ENCODE measurements at places on chromosomes 6 and 20.

DNA sequence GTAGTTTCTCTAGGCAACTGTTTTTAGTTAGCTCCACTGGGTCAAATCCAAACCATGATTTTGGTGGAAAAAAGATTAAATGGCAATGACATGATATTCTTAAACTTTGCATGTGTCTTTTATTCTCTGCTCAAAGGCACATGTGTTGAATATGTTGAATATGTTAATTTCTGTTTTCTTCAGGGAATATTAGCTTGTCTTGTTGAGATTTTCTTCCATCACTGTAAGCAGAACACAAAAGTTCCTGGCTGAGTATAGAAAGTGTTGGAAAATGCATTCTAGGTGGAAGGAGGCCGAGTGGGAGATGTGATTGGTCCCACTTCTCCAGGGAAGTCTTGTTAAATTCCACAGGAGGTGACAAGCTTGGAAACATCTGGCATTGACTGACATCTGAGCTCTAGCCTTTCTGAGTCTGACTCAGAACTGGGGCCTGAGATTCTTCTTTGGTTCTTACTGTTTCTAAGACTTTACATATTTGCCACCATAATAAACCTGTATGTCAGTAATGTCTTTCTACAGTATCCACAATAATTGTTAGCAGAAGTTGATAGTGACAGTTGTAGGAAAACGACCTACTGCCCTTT, 81.1 kb downstream of the LAMA4 start:
- no peak for DNase-seq

DNA sequence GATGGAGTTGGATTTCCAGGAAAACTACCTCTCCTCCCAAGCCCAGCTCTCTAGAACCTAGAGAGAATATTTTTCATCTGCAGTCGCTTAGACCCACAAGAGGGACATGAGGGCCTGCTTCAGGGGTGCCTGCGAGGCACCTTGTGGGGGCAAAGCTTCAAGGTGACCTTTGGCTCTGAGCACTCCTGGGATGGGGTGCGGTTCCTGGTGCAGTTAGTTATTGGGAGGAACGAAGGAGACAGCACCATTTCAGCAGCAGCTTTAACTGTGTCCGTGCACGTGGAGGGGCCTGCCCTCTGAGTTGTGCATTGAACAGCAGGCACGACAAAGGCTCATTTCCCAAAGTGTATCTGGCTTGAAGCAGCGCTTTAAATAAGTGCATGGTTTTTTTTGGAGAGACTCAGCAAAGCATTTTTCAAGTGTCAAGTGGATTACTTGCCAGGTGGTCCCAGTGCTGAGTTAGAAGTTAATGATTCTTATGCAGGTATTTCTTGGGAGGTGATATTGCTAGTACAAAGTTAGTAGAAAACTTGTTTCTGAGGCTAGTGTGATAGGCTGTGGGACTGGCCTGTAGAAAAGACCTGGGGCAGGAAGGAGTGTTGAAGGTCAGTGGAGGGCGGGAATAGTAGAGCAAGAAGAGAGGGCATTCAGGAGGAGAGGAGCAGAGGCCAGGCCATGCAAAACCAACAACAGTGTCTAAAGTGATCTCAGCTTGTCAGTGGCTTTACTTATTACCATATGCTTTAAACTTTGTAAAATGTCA, 3.8 kb downstream of the IGF2R start:
- no peak for DNase-seq

DNA sequence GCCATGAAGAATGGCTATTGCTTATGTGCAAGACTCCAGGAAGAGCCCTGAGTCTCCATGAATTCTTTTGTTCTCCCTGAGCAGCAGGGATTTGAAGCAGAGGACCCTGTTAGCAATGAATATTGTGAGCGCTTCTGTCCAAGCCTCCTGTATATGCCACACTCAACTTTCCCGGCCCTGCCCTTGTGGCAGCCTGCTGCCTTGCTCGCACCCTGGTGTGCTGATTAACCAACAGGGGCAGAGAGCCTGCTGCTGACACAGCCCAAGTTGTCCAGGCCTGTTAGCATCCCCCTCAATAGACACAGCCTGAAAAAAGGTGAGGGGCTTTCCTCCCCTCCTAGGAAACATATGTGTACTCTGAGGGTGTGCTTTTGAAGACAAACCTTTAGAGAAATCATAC, 131.4 kb downstream of the BMP2 start:
- no peak for DNase-seq

- DNase-seq: no peak
Measured at GRCh38 chr20:20362774-20363433, 5.0 kb upstream of the INSM1 start.

GRCh38 chr6:15255909-15256395, 10.1 kb downstream of the JARID2 start:
- DNase-seq: no peak

- no peak for DNase-seq
Measured at GRCh38 chr6:163707387-163708355, 293.2 kb downstream of the QKI start.

DNA sequence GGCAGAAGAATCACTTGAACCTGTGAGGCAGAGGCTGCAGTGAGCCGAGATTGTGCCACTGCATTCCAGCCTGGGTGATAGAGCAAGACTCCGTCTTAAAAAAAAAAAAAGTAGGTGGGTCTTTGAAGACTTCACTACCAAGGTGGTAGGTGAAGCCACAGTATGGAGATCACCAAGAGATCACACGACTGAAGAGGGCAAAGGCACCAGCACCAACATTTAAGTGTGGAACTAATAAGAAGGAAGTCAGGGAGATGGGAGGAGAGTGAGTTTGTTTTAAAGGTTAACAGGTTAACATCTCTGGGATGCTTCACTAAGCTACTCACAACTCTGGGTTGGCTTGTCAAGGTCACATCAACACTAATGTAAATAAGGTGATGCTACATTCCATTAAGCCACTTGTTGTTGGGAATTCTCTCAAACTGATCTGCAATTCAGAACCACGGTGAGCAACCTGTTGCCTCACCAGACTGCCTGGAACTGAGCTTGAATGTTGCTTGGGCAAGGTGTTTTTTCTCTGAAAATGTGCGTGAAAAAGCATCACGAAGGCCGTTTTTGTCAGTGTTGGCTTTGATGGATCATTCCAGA, 48.7 kb downstream of the KCTD20 start:
- DNase-seq: no peak

GRCh38 chr20:40993794-40994540, 34.7 kb upstream of the TOP1 start:
- no peak for DNase-seq

GRCh38 chr20:13690943-13691342, 52.2 kb upstream of the TASP1 start:
- DNase-seq: no peak

- DNase-seq: no peak
Measured at GRCh38 chr6:102764317-102764716, 1370.8 kb downstream of the GRIK2 start.

DNA sequence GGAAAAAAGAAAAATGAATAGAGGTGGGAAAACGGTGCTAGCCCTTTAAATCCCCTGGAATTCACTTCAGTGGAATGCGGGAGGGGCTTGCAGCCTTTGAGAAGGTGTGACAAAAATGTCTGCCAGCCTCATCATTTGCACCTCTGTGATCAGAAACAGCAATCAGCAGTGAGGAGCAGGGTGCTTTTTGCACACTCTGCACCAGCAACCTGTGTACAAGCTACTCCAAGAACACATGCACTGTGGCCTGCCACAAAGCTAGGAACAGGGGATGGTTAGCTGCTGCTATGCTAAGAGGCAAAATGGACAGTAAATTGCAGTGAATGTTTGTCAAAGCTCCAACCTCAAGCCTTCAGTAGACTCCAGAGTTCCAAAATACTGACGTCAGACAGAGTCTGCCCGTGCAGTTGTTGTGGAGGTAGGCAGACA, 29.7 kb downstream of the GINS1 start:
- no peak for DNase-seq

DNA sequence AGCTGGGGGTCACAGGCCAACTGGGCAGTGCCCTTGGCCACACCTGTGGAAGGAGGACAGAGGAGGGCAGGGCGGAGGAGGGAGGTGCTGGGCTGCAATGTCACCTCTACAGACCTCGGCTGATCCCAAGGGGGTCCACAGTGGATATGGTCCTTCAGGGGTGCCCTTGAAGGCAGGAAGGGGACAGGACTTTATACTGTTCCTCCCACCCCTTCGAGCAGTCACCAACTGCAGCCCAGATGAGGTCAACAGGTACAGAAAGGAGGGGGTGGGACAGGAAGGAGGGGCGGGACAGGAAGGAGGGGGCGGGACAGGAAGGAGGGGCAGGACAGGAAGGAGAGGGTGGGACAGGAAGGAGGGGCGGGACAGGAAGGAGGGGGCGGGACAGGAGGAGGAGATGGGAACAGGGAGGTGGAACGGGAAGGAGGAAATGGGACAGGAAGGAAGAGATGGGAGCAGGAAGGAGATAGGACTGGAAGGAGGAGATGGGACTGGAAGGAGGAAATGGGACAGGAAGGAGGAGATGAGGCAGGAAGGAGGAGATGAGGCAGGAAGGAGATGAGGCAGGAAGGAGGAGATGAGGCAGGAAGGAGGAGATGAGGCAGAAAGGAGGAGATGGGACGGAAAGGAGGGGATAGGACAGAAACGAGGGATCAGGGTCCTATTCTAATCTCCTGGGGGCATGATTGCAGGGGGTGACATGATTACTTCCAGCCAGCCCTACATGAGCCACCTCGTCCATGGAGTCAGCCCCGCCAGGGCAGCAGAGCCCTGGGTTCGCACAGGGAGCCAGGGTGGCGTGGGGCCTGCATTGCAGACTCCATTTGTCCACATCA, 19.4 kb upstream of the MRGBP start:
- peak; percentile 41 for DNase-seq

DNA sequence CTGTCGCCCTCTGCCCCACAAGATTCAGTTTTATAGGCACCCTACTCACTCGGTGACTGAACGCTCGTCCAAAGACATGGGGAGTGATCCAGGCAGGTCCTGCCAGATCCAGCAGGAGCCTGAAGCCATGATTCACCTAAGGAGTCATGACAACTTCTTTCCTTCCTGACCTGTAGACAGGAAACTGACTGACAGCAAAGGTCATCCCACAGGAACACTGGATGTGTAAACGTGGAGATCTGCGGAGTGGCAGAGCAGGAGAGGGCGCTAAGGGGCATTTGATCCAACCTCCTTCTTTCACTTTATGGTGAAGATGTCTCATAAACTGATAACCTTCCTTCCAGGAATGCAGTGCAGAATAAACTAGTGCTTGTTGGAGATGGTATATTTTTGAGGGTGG, 192.2 kb downstream of the GJA10 start:
- DNase-seq: no peak

- DNase-seq: no peak
Measured at GRCh38 chr6:142827991-142828390, 117.0 kb downstream of the HIVEP2 start.

DNA sequence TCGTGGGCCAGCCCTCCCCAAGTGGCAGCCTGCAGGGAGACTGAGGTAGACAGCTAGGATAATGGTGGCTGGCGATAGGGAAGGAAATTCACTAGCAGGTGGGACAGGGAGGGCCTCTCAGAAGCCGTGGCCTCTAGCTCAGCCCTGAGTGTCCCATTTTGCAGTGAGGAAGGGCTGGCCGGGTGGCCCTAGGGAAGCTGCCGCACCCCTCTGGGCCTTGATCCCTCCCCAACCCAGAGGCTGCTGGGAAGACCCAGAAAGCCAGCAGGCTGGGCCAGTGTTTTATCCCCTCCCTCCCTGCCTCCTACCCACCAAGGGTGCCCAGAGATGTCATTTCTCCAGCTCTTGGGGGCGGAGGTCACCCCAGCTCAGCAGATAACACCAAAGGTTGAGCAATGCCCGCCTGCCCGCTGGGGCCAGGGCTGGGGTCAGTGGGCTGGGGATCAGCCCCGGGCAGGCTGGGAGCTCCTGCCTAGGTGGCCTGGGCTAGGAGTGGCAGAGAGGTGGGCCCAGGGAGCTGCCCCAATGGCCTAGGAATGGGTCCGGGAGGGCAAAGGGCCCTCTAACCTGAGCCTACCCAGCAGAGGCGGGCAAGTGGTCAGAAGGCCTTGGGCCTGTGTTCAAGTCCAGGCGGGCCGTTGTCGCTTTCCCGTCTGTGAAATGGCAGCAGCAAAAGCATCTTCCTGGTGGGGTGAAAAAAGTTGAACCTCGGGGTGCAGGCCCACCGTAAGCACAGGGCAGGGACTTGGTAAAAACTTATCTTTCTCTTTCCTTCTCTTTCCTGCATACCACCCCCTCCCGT, 1.6 kb upstream of the CEBPB start:
- DNase-seq: no peak

- DNase-seq: no peak
Measured at GRCh38 chr6:109676724-109677123, 14.3 kb downstream of the AK9 start.

- DNase-seq: no peak
Measured at GRCh38 chr6:114514170-114514569, 171.3 kb upstream of the HS3ST5 start.

DNA sequence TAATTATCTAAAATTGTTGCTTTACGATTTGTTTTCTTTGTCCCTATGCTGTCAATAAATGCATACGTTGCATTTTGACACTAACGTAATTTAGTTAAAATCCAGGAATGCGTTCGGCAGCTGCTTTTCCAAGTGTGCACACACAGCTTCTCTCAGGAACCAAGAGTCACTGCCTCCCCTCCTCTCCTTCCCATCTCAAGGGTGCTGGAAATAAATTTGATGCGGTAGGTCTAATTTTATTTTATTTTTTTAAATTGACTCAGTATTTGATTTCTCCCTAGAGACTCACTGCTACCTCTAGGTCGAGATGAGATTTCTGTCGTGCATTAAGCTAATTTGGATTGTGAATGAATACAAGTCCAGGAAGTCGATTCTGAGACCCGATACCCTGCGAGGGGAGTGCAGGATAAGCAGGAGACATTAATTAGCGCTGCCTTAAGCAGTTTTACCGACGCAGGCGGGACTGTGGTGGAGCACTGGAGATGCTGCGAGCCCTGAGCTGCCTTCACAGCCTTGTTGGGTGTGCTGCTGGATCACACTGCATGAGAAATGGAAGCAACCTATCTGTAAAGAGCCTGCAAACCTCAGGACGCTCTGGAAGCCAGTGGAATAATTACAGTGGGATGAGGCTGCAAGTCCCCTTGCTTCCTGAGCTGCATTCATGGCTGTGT, 381.2 kb downstream of the C6orf118 start:
- no peak for DNase-seq

DNA sequence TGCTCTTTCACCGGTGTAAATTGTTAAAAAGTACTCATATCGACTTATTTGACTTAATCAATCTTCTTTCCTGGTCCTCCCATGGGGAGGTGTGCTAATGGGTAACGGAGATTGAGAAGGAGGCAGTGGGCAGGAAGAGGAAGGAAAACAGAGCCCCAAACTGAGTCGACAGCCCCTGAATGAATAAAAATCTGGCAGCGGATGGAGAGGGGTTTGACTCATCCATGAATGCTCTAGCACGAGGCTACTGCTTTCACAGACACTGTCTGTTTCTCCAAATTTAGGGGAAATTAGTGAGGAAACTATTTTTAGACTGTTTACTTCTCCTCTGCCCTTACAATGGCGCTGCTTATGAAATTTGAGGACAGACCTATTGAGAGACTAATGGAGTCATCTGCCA, 142.2 kb upstream of the ATXN1 start:
- no peak for DNase-seq

- DNase-seq: no peak
Measured at GRCh38 chr20:61127311-61128039, 124.6 kb upstream of the CDH4 start.

- no peak for DNase-seq
Measured at GRCh38 chr20:1801225-1801928, 93.8 kb upstream of the SIRPA start.
